Epithelial cell of proximal tubule (primary cell): ENCODE measurements at places on chromosomes 1 and 21. TPM values are rescaled to one million over a fixed set of nuclear protein-coding genes. Genes with fewer than 3 reads are reported as not detected.

PPT1 gene
- total RNA-seq, result 29.6 and 70.8 TPM in 2 replicates

AKR1A1 gene
- total RNA-seq, result 122 and 135 TPM in 2 replicates

C1orf53 gene
- total RNA-seq, result 0.40 and 6.7 TPM in 2 replicates

HCRTR1 gene
- total RNA-seq, result not detected in 2 replicates

NR5A2 gene
- not detected in 2 replicates for total RNA-seq

KCNA3 gene
- not detected in 2 replicates for total RNA-seq

DCDC2B gene
- total RNA-seq, result not detected in 2 replicates

TRIM58 gene
- total RNA-seq, result 2.0 and 6.0 TPM in 2 replicates

CTSE gene
- total RNA-seq, result 0.22 TPM in 1 of 2 replicates, not detected in the other

ZNF648 gene
- total RNA-seq, result not detected in 2 replicates

GRIK3 gene
- total RNA-seq, result not detected in 2 replicates

CACNA1S gene
- total RNA-seq, result not detected in 2 replicates

FYB2 gene
- not detected in 2 replicates for total RNA-seq

DMRTA2 gene
- not detected in 2 replicates for total RNA-seq

DVL1 gene
- total RNA-seq, result 78.6 and 113 TPM in 2 replicates

EDARADD gene
- total RNA-seq, result 1.1 and 3.3 TPM in 2 replicates

CAMK2N1 gene
- total RNA-seq, result 18.2 and 19.7 TPM in 2 replicates

KIF26B gene
- total RNA-seq, result 2.8 and 2.9 TPM in 2 replicates

CBR3 gene
- total RNA-seq, result 12.8 and 17.7 TPM in 2 replicates

XCL2 gene
- total RNA-seq, result not detected in 2 replicates

NBPF11 gene
- 2.8 and 3.3 TPM in 2 replicates for total RNA-seq

CTSS gene
- total RNA-seq, result 4.4 and 21.3 TPM in 2 replicates

CRABP2 gene
- total RNA-seq, result 12.2 and 77.1 TPM in 2 replicates

ANKRD65 gene
- 2.7 and 4.0 TPM in 2 replicates for total RNA-seq

HSPA13 gene
- 19.5 and 33.6 TPM in 2 replicates for total RNA-seq

REN gene
- 0.12 TPM in 1 of 2 replicates, not detected in the other for total RNA-seq

OR10Z1 gene
- total RNA-seq, result not detected in 2 replicates

TMEM52 gene
- 0.75 and 5.6 TPM in 2 replicates for total RNA-seq

ZNF593OS gene
- total RNA-seq, result not detected in 2 replicates

COX20 gene
- 23.9 and 29.2 TPM in 2 replicates for total RNA-seq

CD1B gene
- total RNA-seq, result not detected in 2 replicates

KCNN3 gene
- total RNA-seq, result under 0.01 TPM in 1 of 2 replicates, not detected in the other

PLA2G2C gene
- not detected in 2 replicates for total RNA-seq

CLEC20A gene
- total RNA-seq, result not detected in 2 replicates

OR2C3 gene
- total RNA-seq, result not detected in 2 replicates

ANGPTL7 gene
- not detected in 2 replicates for total RNA-seq
